ENCODE measurements at places on chromosomes 1 and 21. TPM values are rescaled to one million over a fixed set of nuclear protein-coding genes. Genes with fewer than 3 reads are reported as not detected.

DNA sequence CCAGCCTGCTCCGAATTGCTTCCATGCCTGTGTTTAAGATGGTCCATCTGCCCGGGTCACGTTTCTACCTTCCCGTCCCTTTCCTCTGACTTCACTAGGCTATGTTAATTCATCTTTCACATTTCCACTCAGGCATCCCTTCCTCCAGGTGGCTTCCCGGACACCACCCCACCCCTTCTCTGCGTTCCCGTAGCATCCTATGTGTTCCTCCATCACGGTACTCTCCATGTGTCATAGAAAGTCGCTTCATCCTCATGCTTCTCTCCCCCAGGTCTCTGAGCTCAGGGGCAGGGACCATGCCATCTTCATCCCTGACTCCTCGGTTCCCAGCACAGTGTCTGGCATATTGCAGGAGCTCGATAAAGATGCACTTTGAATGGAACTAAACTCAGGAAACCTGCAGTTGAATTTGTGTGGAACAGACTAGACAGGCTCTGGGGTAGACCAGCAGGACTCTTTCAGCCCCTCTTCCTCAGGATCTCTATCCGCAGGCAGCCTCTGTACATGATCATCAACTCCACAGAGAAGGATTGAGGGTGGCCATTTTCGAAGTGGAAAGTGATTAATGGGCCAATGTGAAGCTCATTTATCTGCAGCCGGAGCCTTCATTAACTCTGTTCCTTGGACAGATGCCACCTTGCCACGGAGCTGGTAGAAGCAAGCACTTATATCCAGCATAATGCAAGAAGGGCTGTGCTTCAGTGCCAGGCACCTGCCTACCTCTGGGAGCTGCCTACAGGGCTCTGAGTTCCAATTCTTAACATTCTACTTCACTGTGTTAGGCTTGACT lies 9.1 kb downstream of the C1orf226 start:
- DNase-seq, result no peak

GRCh38 chr1:185054365-185055060 lies 9.2 kb downstream of the RNF2 start:
- DNase-seq, result no peak

GRCh38 chr1:42420911-42421585 lies 34.8 kb downstream of the ZMYND12 start:
- DNase-seq, result peak; percentile 87

DNA sequence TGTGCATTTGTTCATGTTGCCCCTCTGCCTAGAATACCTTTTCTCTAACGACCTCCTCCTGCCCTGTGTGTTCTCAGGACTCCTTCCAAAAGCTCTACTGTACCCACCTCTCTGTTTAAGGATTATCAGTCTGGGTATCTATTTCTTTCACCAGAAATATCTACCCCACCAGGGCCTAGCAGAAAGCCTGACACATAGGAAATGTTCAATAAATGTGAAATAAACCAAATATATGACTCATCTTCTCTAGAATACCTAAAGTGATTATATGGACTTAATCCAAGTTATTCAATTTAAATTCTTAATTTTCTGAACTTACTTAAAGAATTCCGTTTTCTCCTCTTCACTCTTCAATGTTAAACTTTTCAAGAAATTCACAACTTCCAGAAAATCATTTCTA lies 27.1 kb downstream of the SCYL3 start:
- no peak for DNase-seq

- DNase-seq, result no peak
Measured at GRCh38 chr1:211478376-211478775, 13.6 kb downstream of the RD3 start.

GRCh38 chr1:32891241-32891570 lies 4.9 kb downstream of the HPCA start:
- no peak for DNase-seq

DNA sequence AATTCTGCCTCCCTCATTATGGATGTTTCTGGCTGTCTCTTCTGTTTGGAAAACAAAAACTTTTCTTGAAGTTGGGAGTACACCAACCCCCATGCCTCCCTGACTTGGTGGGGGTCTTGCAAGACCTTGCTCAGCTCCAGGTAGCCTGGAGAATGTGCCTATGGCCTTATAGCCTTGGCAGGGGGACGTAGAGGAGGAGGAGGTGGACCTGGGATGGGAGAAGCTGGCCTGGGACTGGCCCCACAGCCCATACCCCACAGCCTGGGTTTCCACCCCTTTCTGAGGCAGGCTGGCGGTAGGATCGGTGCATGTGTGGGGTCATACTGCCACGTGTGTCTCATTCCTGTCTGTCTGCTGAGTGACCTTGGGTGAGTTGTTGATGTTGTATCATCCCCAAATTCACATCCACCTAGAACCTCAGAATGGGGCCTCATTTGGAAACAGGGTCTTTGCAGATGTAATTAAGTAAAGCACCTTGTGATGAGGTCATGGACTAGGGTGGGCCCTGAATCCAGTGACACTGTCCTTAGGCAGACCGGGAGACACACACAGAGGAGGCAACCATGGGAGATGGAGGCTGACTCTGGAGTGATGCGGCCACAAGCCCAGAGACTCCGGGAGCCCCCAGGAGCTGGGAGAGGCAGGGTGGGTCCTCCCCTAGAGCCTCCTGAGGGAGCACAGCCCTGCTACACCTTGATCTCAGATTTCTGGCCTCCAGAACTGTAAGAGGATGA lies 18.5 kb downstream of the OBSCN start:
- no peak for DNase-seq

GRCh38 chr1:181097242-181097641 lies 8.7 kb downstream of the IER5 start:
- DNase-seq, result no peak

- no peak for DNase-seq
Measured at GRCh38 chr1:203475012-203475981, at the start of gene PRELP. PRELP (plus strand) TSS chr1:203475806; CDS start chr1:203483185, 7,379 bp downstream.

- no peak for DNase-seq
Measured at GRCh38 chr1:48944811-48945210, 168.1 kb upstream of the BEND5 start.

DNA sequence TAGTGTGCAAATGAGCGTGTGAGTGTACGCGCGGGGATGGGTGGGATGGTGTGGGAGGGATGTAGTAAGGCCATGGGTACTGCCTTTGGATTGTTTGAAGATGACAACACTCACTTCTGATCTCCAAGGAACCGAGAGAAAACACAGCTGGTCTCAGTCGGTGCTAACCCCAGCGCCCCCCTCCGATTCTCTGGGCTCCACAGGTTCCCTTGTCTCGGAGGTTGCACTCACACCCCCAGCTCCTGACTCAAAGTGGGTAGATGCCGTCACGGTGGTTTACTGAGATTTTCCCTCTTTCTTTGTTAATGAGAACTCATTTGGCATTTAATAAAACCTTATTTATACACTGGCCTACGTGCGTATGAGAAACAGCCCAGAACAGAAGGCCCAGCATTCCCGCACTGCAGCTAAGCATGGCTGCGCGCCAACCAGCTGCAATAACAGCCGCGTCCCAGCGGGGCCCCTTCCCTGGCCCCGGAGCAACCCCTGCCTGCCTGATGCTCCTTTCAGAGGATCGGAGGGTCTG lies 25.8 kb downstream of the ABCA4 start:
- peak; percentile 91 for DNase-seq

DNA sequence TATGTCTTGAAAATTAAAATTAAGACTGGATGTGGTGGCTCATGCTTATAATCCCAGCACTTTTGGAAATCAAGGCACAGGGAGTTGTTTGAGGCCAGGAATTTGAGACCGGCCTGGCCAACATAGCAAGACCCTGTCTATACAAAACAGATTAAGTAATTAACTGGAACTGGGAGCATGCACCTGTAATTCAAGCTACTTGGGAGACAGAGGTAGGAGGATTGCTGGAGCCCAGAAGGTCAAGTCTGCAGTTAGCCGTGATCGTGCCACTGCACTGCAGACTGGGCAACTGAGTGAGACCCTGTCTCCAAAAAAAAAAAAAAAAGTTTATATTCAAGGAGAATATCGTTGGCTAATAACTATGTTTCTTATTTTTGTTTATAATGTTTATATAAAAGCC lies 139.2 kb downstream of the USP25 start:
- no peak for DNase-seq

- no peak for DNase-seq
Measured at GRCh38 chr1:214044438-214045214, 56.9 kb downstream of the PROX1 start.

- DNase-seq, result no peak
Measured at GRCh38 chr1:6352138-6352563, 41.4 kb downstream of the ACOT7 start.

DNA sequence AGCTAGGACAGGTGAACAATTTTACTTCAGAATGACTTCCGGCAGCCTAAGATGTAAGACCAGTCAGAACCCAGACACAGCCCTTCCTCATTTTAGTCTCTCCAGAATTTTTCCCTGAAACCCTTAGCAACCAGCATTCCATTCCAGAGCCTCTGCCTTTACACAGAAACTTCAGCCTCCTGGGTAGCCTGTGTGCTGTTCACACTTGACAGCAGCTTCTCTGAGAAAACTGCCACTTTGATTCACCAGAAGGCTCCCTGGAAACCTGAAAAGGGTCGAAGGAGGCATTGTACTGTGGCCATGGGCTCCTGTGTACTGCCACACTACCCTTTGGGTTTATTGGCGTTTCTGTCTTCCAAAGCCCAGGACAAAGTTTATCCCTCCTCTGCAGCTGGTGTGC lies 17.4 kb downstream of the HYI start:
- DNase-seq, result no peak

GRCh38 chr21:42343963-42344510 lies 6.8 kb downstream of the TFF2 start:
- DNase-seq, result no peak

DNA sequence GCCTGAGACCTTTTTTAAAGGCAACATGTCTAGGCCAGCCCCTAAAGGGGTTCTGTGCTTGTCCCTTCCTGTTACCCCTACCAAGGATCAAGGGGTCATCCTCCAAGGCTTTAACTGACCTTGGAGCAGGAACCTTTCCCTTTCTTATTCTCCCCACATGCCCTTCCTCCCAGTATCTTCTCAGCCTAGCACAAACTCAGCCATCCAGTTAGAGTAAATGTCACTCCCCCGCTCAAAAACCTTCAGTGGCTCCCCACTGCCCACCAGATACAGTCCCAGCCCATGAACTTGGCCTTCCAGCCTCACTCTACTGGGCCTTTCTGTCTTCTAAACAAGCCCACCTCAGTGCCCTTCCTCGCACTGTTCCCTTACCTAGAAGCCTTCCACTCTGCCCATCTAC lies 8.8 kb downstream of the C1QB start:
- DNase-seq, result no peak

DNA sequence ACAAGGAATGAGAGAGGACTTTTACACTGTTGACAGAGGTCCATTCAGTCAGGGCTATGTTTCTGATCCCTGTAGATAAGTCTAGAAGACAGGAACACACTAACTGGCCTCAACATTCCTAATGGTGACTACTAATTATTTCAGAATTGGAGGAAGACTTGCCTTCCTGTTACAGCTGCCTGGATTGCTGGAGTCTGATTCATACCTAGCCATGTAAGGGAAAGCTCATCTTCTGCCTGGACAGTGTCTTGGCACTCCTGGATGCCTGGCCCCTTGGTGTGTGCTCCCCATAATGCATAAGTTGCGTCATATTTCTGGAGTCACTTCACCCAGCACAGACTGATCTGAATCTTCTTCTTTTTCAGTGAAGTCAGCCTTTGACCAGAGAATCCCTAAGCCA lies 326.0 kb upstream of the RUNX1 start:
- DNase-seq, result no peak

- no peak for DNase-seq
Measured at GRCh38 chr1:43634721-43635120, 15.2 kb upstream of the KDM4A start.

GRCh38 chr21:15659753-15660422 lies 69.9 kb upstream of the USP25 start:
- DNase-seq, result peak; percentile 9

GRCh38 chr1:37905727-37906126 lies 41.1 kb downstream of the INPP5B start:
- DNase-seq, result no peak

- DNase-seq, result no peak
Measured at GRCh38 chr21:26788790-26789189, 56.4 kb downstream of the ADAMTS1 start.

- no peak for DNase-seq
Measured at GRCh38 chr1:10626791-10627410, 152.2 kb downstream of the PEX14 start.

Gene LHX8
- not detected for polyA plus RNA-seq

Gene CD244
- 0.14 TPM for polyA plus RNA-seq

Gene HUNK
- 6.3 TPM for polyA plus RNA-seq

Gene AQP10
- not detected for polyA plus RNA-seq

Gene LACTBL1
- polyA plus RNA-seq, result not detected

Gene NEK2
- 4.9 TPM for polyA plus RNA-seq

Gene AMIGO1
- polyA plus RNA-seq, result 14.8 TPM

Gene KCND3
- 2.1 TPM for polyA plus RNA-seq

Gene COL9A2
- 1.2 TPM for polyA plus RNA-seq

Gene CELA2B
- polyA plus RNA-seq, result 4.1 TPM

All from hindlimb muscle (tissue), 1 donor.